ENCODE measurements at places on chromosomes 6 and 20. TPM values are rescaled to one million over a fixed set of nuclear protein-coding genes. Genes with fewer than 3 reads are reported as not detected.

Gene MMP24
- total RNA-seq, result 0.06 TPM

Gene EXOC2
- 12.3 TPM for total RNA-seq

Gene BPIFA1
- total RNA-seq, result not detected

Gene PXDC1
- 61.0 TPM for total RNA-seq

Gene ADTRP
- not detected for total RNA-seq

Gene PAK5
- total RNA-seq, result not detected

Gene GNMT
- total RNA-seq, result not detected

Gene XKR7
- total RNA-seq, result not detected

Gene ZBTB12
- 2.1 TPM for total RNA-seq

Gene ARMH2
- total RNA-seq, result not detected

Gene FOXQ1
- not detected for total RNA-seq

Gene MAS1
- total RNA-seq, result 0.05 TPM

Gene CTCFL
- not detected for total RNA-seq

Gene PNPLA1
- total RNA-seq, result not detected

Gene TCF19
- total RNA-seq, result 3.0 TPM

Gene NDUFAF4
- 9.3 TPM for total RNA-seq

Gene IYD
- total RNA-seq, result not detected

Gene CBLN4
- total RNA-seq, result not detected

Gene PTCRA
- total RNA-seq, result not detected

Gene NTSR1
- not detected for total RNA-seq

Gene DLK2
- total RNA-seq, result not detected

Gene ARFGEF3
- total RNA-seq, result 0.06 TPM

Gene HLA-DQA2
- not detected for total RNA-seq

Measured in cardiac ventricle fibroblast (primary cell).